ENCODE measurements at places on chromosomes 7 and 10. TPM values are rescaled to one million over a fixed set of nuclear protein-coding genes. Genes with fewer than 3 reads are reported as not detected.
A peak's percentile ranks its signal among the peaks of the same experiment; 100 is the strongest.

DNA sequence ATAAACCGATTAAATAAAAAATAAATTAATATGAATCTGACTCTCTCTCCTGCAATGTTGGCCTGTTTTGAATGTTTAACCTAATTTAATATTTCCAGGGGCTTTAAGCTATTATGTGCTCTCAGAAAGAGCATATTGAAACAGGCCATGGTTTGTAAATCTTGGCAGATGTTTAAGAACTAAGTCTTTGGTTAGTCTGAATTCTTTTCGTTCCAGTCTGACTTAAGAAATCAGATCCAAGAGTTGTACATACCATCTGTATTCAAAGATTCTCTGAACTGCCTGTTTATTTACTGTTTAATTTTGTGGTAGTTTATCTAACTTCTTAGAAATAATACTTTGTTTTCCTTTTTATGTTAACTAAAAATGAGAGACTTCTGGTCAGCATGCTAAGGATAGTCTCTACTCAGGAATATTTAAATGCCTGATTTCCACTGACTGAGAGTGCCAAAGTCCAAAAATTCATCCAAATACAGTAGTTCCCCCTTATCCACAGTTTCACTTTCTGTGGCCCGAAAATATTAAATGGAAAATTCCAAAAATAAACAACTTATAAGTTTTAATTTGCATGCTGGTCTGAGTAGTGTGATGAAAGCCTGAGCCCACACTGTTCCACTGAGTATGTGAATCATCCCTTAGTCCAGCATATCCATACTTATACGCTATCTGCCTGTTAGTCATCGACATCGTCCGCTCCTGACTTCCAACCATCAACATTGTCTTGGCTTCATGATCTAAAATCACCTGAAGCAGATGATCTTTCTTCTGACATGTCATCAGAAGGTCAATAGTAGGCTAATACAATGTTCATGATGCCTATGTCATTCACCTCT lies 238.1 kb upstream of the CSTF2T start:
- no peak for DNase-seq

DNA sequence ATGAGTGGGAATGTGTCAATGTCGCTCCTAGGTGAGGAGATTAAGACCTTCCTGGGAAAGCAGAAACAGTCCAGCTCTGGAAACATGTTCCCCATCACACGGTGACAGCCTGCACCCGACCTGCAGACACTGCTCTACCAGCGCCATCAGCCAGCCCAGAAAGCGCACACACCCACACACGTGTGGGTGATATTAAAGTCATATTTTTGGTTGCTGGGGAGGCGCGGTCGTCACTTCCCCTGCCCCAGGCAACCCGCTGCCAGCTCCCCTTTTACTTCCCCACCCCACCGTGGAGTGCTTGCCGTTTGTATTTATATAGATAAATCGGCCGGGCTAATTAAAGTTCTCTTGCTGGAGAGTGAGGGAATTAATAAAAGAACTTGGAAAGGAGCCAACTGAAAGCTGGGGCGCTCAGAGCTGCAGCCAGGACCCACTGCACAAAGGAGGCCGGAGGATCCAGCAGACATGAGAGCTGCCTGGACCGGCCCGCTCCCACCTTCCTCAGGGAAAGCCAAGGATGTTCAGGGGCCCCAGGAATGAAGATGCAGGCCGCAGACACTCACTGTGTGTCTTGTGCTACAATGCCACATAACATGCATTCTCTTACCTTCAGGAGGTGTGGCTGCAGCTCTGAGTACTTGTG lies 145.2 kb upstream of the UNC5B start:
- no peak for DNase-seq

DNA sequence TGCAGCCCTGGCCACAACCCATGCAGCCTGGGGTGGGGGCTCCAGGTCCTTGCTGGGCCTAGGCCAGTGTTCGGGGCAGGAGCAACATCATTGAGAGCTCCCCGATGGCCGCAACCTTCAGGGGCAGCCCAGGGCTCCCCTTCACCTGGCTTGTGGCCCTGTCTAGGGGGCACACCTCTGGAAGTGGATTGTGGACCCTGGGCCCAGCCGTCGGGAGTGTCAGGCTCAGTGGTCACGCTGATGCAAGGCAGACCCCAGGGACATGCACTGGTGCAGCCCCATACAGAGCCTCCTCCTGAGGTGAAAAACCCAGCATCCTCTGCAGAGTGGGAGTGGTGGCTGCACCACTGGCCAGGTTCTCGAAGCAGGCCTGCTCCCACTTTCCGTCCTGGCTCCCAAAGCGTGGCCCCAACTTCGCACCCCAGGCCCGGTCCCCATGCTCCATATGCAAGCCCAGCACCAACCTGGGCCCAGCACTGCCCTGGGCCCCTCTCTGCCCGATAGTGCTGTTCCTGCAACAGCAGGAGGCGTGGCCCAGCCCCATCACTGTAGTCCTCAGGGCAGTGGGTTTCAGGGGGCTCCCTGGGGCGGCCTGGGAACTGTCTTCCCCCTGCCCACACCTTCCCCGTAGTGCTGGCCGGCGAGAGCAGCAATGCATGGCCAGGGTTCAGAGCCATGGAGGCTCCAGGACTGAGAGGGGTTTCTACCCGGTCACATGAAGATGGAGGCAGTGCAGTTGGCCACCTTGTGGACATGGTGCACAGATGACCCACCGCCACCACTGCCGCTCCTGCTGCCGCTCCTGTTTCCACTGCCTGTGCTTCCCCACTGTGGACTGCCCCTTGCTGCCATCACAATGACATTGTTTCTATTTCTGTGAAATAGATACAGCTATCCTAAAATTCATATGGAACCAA lies 303.9 kb upstream of the NRG3 start:
- no peak for DNase-seq

- DNase-seq, result no peak
Measured at GRCh38 chr10:77552252-77552651, 85.4 kb downstream of the KCNMA1 start.

DNA sequence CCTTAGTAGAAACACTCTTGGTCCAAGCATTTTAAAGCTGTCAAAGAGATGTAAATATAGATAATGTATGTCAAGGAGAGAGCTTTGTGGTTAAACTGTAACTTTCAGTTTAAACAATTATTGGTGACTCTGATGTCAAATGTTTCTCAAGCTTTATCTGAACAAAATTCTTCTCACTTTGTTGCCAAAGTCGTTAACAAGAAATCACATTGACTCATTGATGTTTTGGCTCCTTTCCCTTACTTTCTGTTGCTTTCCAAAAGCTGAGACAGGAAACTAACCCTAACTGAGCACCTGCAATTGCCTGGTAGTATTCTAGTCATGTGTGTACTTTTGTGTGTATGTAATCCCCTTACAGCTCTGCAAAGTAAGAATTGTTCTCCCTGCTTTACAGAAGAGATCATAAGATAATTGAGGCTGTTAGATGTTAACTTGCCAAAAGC lies 108.5 kb downstream of the CFTR start:
- no peak for DNase-seq

- no peak for DNase-seq
Measured at GRCh38 chr10:66747451-66747850, 178.4 kb upstream of the LRRTM3 start.

DNA sequence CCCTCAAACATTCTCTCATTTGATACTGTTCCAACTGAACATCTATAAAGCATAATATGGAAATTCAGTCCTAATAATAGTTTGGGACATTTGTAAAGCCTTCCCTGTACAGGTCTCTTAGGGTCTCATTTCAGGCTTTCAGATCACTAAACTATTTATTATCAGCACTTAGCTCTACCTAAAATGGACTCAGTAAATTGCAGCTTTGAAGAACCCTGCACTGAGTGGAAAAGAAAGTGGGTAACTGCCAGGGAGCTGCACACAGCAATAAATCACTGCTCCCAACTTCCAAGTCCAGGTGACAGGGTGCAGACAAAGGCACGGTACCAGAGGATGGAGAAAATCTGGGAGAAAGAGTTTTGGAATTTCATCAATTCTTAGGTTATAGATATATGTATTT lies 164.9 kb upstream of the AOAH start:
- no peak for DNase-seq

GRCh38 chr10:127059314-127059713 lies 137.1 kb downstream of the INSYN2A start:
- DNase-seq, result no peak

DNA sequence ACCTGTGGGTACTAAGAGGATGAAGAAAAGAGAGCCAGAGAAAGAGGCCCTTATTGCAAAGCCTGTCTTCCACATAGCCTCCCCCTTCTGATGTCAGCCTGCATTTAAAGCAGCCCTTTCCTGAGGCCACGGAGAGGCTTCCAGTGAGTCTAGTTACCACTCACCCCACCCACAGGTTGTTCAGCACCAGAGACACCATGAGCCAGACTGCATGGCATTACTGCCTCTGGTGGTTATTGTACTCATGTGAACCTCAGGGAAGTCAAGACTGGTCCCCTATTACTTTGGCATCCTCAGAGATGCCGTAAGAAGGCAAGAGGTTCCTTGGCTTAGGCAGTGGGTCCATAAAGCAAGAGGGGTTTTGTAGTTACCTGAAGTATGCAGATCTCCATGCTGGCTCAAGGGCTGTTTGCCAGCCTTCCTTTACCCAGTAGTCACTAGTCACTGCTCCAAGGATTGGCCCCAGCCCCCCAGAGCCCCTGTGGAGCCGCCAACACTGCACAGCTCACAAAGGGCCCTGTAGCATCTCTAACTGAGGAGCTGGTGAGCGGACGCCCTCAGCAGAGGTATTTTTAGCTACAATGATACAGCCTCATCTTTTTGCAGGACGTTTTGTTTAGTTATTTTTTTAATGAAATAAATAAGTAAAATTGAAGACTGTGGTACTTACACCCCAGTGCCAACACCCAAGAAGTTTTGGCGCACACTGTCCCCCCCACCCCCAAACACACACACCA lies 20.7 kb downstream of the LRRC4 start:
- DNase-seq, result peak; percentile 13

GRCh38 chr7:46468753-46469356 lies 547.8 kb upstream of the IGFBP3 start:
- DNase-seq, result peak; percentile 60

DNA sequence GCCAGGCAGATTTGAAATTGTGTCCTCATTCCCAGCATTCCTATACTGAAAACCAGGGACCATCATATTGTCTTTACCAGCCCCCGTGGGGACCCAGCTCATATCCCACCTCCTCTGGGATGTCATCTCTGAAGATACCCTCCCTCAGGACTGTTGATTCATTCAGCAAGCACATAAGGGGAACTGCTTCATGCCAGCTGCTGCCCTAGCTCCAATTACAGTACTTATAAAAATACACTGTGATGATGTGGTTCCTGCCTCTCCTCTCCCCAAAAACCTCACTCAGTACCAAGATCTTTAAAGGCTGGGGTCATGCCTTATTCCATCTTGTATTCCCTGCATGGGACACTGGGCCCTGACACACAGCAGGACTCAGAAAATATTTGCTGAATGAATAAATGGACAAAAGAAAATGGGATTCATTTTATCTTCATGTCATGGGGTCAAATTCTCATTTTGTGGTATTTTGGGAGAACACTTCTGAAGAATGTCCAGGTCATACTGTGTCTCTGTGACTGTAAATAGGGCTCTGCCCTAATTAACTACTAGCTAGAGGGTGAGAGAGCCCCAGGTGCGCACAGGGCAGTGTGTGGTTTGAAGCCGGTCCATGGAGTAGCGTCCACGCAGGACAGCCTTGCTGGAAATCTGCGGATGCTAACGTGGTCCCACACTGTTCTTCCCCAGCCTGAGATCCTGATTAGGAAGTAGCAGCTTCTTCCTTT lies 29.0 kb upstream of the DAGLB start:
- DNase-seq, result peak; percentile 14

GRCh38 chr7:71871446-71871845 lies 540.7 kb downstream of the CALN1 start:
- no peak for DNase-seq

DNA sequence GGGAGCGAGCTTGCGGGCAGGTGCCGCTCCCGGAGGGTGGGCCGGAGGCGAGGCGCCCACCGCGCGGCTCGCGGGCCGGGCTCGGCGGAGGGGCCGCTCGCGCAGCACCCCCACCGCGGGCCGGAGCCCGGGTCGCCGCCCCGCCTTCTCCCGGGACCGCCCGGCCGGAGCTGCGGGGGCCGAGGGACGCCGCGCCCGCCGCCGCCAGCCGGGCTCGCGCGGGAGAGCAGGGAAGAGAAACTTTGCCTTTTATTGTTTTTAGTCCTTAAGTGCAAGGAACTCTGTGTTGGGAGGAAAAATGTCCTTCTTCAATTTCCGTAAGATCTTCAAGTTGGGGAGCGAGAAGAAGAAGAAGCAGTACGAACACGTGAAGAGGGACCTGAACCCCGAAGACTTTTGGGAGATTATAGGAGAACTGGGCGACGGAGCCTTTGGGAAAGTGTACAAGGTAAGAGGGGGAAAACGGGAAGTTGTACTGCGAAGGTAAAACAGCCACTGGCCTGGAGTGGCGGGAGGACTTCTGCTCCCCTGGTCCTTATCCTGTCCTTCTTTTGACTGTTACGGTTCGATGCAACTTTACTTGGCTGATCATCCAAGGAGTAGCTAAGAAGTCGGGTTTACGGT lies 620 bp downstream of the SLK start:
- peak; percentile 36 for DNase-seq

DNA sequence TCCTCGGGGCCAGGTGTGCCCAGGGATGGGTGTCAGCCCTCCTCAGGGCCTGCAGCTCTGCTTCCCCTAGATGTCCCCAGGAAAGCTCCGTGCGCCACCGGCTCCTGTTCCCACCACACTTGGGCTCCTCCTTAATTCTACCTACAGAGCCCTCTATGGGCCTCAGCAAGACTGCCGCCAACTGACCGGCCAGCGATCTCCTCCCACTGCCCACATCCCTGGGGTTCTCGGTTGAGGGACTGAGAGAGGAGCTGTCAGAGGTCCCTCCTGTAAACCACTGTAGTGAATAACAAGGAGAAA lies 5.3 kb upstream of the LDB3 start:
- DNase-seq, result no peak

DNA sequence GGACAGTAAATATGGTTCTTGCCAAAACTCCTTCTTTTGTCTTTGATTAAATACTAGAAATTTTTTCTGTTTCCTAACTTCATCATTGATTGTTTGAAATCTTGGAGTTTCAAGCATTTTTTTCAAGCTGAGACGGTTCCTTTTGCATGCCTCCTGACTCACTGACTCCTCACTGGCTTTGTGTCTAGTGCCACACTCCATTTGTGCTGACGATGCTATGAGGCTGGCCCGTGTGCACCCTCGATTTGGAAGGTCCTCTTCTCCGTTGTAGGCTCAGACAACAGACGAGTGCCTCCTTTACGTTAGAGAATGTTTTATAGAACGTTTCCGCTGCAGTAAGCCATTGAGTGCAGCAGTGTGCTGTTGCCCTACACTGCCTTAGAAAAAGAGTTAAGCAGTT lies 10.8 kb upstream of the CSGALNACT2 start:
- no peak for DNase-seq

GRCh38 chr10:2920168-2920567 lies 147.2 kb upstream of the PFKP start:
- no peak for DNase-seq

GRCh38 chr10:48330269-48330668 lies 23.8 kb downstream of the MAPK8 start:
- no peak for DNase-seq

DBF4 gene
- total RNA-seq, result 95.0 TPM

ENKUR gene
- not detected for total RNA-seq

BAIAP2L1 gene
- total RNA-seq, result not detected

JMJD1C gene
- 140 TPM for total RNA-seq

SPDYE6 gene
- total RNA-seq, result not detected

AKR1C3 gene
- total RNA-seq, result not detected

SHTN1 gene
- not detected for total RNA-seq
